ENCODE measurements at places on chromosomes 12 and 14.

- DNase-seq, result no peak
Observed at GRCh38 chr12:105237666-105238065, 1.7 kb upstream of the APPL2 start.

- no peak for DNase-seq
Observed at GRCh38 chr14:34043627-34044372, 92.9 kb upstream of the EGLN3 start.

DNA sequence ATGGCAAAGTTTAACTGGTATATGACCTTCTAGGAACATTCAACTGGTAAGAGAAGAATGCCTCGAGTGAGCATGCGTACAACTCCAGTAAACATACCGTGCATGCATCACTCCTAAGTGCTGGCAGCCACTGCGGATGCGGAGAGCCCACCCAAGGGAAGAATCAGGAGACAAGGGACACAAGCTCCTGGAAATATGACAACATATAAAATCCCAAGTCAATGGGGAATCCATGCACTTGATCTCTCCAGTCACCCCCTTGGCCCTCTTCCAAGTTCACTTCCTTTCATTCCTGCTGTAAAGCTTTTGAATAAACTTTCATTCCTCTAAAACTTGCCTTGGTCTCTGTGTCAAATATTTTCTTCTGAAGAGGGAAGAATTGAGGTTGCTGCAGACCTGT lies 168.7 kb upstream of the TMCC3 start:
- no peak for DNase-seq

DNA sequence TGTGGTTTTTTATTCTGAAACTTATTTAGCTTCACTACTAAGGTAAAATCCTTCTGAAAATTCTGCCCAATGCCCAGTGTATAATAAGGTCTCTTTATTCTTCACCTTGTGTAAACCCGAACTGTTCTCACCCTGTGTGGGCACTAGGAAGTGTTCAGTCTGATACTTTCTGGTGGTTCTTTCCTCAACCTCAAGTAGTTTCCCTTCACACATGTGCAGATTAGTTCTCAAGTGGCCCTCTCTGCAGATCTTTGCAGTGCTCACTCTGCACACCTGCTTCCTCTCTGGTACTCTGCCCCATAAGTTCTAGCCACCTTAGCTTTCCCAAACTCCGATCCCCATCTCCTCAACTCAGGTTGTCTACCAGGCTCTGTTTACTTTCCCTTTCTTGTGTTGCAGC lies 61.6 kb downstream of the RAD51B start:
- DNase-seq, result no peak

GRCh38 chr14:73924337-73924736 lies 25.6 kb downstream of the FAM161B start:
- no peak for DNase-seq

- DNase-seq, result no peak
Observed at GRCh38 chr14:77364146-77364545, 12.7 kb downstream of the TMED8 start.

GRCh38 chr12:132565365-132565764 lies 45.0 kb downstream of the LRCOL1 start:
- no peak for DNase-seq

- DNase-seq, result no peak
Observed at GRCh38 chr12:96153131-96153725, 40.9 kb upstream of the ELK3 start.

- DNase-seq, result no peak
Observed at GRCh38 chr12:104521731-104522130, 65.0 kb downstream of the CHST11 start.

- DNase-seq, result no peak
Observed at GRCh38 chr12:110278255-110278536, 2.9 kb upstream of the ATP2A2 start.

- DNase-seq, result no peak
Observed at GRCh38 chr12:125104982-125105381, 39.7 kb downstream of the AACS start.

GRCh38 chr14:89466944-89467343 lies 49.9 kb upstream of the FOXN3 start:
- DNase-seq, result peak; percentile 22

GRCh38 chr14:68819260-68819691 lies 26.4 kb upstream of the ZFP36L1 start:
- DNase-seq, result no peak

DNA sequence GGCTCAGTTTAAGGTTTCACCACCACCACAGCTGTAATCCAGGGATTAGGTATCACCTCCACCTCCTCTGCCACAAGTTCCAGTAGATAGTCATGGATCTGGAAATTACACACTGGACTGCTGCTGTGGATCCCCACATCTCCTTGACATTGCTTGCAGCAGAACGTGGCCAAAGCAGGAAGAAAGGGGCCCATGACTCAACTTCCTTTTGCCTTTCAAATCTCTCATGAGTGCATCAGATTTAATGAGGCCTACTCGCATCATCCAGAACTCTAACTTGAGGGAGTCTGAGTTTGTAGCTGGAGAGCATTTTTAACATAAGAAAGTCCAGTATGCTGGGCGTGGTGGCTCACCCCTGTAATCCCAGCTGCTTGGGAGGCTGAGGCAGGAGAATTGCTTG lies 29.2 kb upstream of the TMED10 start:
- DNase-seq, result no peak

- DNase-seq, result no peak
Observed at GRCh38 chr14:42629553-42629952, 1022.9 kb downstream of the LRFN5 start.
